Hypothalamus (tissue), 51 donors: ENCODE measurements at places on chromosomes 12 and 14.

DNA sequence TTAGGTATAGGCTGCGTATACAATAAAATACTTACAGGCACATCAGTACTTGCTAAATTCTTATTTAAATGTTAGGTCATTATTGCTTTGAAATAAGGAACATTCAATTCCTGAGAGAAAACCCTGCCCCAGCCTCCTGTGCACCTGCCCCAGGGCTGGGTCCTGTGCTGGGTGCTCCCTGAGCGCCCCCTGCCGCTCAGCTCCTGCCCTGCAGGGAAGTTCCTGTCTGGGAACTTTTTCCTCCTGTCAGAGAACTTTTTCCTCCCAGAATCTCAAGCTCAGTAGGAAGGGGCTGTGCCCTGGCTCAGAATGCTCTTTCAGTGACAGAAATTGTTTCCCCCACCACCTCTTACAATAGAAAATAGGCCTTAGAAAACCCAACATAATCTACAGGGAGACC, 751.1 kb downstream of the TMEM121 start:
- DNase-seq = no peak

GRCh38 chr12:30970559-30971197, 44.1 kb downstream of the TSPAN11 start:
- DNase-seq = no peak

GRCh38 chr14:73477618-73478266, 13.0 kb upstream of the RIOX1 start:
- no peak for DNase-seq

DNA sequence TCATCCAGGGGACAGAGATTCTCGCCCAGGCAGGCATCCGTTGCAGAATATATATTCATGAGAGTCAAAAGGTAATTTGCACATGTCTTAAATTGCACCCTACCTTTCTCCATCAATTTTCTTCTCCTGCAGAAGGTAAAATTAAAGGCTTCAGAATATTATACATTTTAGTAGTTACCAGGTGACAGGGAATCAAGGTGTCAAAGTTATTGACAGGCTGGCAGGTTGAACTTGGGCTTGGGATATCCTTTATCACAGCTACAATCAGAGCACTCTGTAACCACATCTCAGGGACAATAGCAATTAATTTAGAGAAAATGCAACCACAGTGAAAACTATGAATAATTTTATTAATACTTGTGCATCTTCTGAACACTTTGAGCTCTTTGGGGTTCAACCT, 66.9 kb upstream of the GSC start:
- no peak for DNase-seq

DNA sequence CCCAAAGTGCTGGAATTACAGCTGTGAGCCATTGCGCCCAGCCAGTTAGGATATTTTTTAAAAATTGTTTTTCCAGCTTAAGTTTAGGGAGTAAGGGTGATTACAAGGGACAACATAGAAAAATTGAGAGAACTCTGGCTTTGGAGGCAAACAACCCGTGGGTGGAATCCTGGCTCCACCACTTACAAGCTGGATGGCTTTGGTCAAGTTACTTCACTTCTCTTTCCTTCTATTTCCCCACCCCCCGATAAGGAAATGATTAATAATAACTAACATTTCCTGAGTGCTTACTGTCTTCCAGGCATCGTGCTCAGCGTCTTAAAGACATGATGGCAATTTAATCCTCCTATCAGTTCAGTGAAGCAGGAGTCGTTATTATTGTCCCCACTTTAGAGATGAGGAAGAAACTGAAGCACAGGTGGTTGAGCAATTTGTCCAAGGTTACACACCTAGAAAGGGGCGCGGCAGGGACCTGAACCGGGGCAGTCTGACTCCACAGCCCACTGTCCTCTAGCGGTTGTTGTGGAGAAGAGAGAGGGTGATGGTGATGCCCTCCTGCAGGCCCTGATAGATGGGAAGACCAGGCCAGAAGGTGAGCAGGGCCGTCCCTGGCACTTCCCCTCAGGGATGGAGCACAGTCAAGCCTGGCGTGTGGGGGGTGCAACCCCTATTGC, 16.7 kb upstream of the FAIM2 start:
- DNase-seq = no peak

DNA sequence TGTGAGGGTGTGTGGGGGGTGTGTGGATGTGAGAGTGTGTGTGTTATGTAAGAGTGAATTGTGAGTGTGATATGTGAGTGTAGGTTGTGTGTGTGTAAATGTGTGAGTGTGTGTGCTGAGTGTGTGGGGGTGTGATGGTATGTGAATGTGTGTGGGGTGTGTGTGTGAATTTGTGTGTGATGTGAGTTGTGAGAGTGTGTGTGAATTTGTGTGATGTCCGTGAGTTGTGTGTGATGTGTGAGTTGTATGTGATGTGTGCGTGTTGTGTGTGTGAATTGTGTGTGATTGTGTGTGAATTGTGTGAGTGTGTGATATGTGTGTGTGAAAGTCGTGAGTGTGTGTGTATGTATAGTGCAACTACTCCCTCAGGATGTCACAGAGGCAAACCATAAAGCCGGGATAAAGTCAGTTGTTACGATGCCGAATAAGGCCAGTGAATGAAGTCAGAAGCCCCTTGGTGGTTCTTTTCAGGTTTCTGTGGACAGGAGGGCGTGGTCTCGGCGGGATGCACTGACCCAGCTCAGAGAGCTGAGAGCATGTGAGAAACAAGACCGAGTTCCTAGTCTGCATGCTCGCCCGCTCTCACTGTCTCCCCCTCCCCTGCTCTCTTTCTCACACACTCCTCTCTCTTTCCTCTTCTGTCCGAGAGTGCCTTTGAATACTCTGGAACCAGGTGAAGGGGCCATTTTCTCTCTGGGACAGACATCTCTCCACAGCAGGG, 71.8 kb upstream of the MAX start:
- no peak for DNase-seq

- no peak for DNase-seq
Measured at GRCh38 chr12:85425349-85425612, 145.3 kb downstream of the ALX1 start.

- DNase-seq = no peak
Measured at GRCh38 chr12:78290606-78291345, 460.1 kb downstream of the NAV3 start.

GRCh38 chr12:46718495-46718894, 107.3 kb downstream of the SLC38A4 start:
- DNase-seq = no peak

GRCh38 chr12:112750971-112751370, 40.6 kb upstream of the RPH3A start:
- DNase-seq = no peak

DNA sequence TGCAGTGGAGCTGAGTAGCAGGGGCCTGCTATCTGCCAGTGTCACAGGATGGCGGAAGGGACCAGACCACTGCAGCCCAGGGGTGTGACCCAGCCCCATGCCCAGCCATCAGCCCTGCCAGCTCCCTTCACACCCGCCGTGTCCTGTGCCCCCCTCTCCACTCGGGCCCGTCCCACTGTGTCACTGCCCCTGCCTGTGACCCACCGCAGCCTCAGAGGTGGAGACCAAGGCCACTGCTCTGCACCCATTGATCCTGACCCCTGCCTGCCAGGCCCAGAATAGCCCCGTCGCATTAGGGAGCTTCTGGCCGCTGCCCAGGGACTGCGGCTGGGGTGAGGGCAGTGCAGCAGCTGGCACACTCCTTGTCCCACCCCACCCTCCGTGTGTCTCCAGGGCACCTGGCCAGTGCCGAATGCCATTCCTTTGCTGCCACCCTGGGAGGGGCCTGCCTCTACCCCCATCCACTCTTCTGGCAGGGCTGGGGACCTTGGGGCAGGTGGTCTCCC, 2.1 kb upstream of the CRIP2 start:
- no peak for DNase-seq

DNA sequence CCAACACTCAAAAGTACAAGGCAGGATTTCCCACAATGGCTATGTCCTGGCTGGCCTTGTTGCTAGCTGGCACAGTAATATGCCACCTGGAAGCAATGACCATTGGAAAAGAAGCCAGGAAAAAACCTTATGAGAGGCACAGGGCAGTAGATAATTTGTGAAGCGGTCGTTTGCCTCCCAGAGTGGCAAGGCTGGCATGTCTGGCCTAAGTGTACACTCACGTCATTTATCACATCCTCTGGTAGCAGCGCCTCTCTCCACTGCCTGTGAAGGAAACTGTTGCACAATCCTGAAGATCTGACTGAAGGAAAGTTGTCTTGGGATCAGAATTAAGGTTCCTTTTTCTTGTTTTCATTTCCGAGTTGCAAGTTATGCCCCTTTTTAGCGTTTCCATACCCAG, 408.5 kb downstream of the ZFP36L1 start:
- DNase-seq = no peak

DNA sequence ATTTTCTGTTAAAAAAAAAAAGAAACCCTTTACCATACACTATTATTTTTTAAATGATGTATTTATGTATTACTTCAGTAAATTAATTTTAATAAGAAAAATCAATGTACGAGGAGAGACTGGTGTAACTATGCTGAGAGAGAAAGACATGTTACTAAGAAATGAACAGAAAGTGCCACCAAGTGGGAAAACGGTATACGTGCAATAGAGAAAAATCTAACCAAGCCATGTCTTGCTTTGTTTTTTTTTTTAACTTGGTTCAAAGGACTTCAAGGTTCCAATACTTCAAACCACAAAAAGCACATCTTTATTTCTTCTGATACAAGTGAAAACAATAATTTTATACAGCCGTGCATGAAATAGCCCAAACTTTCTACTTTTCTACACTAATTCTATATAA, 22.9 kb downstream of the NDUFA12 start:
- no peak for DNase-seq

DNA sequence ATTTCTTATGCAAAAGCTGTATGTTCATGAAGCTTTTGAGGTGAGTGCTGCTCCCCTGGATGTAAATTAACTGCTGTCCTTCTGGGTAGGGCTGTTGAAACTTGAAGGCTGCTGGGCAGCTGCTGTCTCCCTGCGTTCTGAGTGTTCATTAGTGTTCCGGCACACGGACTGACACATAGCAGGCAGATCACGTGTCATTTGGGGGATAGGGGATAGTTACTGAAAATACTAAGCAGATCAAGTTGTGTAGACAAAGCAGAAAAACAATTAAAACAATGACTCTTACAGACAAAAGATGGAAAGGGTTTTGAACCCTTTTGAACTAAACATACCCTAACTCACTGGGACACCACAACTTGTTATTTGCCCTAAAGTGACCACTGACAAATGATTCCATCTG, 82.5 kb downstream of the PRICKLE1 start:
- no peak for DNase-seq

GRCh38 chr12:132940071-132940719, 15.9 kb downstream of the ZNF605 start:
- DNase-seq = no peak

DNA sequence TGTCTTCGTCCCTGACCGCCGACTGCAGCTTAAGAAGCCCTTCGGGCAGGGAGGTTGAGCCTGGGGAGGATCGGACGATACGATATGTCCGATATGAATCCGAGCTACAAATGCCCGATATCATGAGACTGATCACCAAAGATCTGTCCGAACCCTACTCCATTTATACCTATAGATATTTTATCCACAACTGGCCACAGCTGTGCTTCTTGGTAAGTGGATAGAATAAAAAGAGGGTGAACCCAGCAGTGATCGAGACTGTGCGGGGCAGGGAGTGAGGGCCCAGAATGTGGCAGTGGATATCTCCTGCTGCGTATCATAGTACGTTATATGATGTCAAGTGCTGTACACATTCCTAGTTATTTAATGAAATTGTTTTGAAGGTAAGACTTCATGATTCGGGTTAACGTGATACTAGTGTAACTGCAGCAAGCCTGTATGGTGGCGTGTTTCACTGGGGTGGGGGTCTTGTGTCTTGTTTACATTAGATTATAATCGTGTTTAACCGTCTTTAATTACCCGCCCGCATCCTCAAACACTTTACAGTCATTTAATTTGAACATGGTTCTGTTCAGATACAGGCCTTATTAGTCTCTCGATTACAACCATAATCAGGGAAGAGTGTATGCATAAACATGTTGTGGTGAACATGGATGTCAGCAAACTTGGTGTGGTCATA, 1.3 kb downstream of the NAA30 start:
- no peak for DNase-seq

GRCh38 chr14:68464711-68465110, 328.2 kb downstream of the ZFP36L1 start:
- DNase-seq = no peak

GRCh38 chr14:70168406-70168805, 20.3 kb downstream of the SLC8A3 start:
- no peak for DNase-seq

DNA sequence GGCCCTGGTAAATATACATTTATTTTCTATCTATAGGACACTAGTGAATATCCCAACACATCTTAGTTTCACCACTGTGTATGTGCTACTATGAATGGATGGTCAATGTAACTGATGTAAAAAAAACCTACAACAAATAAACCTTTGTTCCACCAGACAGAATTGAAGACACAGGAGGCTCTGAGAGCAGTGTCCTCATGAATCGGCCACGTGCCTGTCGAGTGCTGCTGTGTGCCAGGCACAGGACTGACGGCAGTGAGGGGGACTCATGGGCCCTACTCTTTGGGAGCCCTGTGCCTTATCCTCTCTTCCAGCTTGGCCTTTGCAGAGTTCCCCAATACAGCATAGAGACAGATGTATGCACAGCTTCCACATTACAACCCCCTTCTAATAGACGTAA, 18.2 kb downstream of the CINP start:
- no peak for DNase-seq

DNA sequence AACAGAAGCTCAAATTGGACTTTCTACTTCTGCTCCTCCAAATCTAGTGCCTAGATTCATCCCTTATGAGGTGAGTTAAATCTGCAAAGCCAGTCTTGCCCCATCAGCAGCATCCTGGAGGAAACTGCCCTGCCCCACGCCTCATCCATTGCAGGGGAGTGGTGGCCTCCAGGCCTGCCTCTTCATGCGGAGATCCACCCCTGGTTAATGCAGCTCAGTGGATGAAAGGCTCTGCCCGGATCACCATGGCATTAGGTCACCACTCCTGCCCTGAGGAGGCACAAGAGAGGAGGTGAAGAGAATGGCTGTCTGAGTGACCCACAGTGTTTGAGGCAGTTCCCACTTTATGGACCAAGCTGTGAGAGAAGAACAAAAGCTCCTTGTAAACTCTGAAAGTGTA, 218.1 kb downstream of the C12orf75 start:
- no peak for DNase-seq

DNA sequence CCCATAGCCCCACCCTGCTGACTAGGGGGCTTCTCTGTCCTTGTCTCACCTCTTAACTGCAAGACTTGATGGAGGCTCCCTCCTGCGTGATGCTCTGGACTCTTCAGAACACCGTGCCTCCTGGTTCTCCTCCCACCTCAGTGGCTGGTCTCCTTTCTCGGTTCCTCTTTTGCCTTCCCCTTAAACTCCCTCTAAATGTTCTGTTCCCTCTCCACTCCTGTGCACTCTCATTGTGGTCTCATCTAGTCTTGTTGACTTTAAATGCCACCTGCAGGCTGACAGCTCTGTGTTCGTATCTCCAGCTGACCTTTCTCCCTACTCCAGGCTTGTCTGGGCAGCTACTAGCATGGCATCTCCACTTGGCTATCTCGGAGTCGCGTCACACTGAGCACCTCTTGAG, 28.3 kb downstream of the DYNC1H1 start:
- no peak for DNase-seq

- DNase-seq = no peak
Measured at GRCh38 chr14:68389943-68390342, 402.9 kb downstream of the ZFP36L1 start.
